Stimulated activated CD8-positive, alpha-beta memory T cell treated with anti-CD3 and anti-CD28 coated beads, Interleukin-4, amount 100 ng/mL, for 4 hours (primary cell): ENCODE measurements at places on chromosomes 3 and 15.

- DNase-seq, result no peak
Observed at GRCh38 chr3:127422663-127423375, 135.0 kb upstream of the PRR20G start.

GRCh38 chr3:114033721-114034120 lies 22.6 kb downstream of the CCDC191 start:
- no peak for DNase-seq

- no peak for DNase-seq
Observed at GRCh38 chr15:29569533-29570092, 252.7 kb downstream of the TJP1 start.

- DNase-seq, result no peak
Observed at GRCh38 chr3:31106912-31107311, 212.5 kb upstream of the GADL1 start.

- DNase-seq, result no peak
Observed at GRCh38 chr3:9390265-9390888, 7.0 kb upstream of the SETD5 start.

DNA sequence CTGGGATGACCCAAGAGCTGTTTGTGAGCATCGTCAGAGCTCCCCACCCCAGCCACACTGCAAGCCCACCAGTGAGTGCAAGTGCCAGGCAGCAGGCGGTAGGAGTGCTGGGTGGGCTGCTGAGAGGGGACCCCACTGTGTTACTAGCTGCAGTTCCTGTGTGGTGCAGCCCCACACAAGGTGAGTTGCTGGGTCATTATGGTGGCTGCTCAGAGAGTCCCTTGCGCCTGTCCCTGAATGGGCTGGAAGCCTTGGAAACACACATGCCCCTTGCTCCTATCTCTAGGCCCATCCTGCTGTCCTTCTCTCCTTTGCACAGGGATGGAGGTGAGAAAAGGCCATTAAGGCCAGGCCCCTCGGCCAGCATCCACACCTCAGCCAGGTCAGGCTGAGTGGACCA lies 83.7 kb downstream of the SEC22A start:
- DNase-seq, result no peak

- no peak for DNase-seq
Observed at GRCh38 chr3:69330891-69331400, 54.9 kb downstream of the FRMD4B start.

- no peak for DNase-seq
Observed at GRCh38 chr3:8147711-8148110, 353.9 kb upstream of the LMCD1 start.

DNA sequence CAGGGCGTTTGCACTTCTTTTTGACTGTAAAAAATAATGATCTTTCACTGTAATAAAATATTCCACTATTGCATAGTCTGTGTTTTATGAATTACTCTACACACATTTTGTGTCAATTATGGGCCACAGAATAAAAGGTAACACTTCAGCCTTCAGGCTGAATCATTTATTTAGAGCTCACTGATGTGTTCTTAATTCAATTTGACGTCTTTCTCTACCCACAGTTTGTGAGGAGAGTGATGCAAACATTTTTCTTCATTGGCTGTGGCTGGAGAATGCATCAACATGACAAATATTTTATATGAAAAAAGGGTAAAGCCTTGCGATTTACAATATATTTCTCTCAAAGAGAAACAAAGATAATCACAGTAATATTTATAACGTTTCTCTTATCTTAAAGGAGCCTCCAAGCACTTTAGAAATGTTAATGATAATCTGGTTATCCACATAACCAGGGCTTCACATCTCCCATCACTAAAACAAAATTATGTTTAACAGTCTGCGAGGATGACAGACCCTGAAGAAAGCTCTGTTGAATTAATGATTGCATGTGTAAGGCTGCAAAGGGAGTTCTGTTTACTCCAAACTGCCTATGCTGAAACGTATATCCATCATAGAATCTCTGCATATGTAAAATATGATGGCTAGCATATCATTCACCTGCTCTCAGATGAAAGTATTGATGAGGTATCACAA lies 951.3 kb downstream of the ZPLD1 start:
- no peak for DNase-seq

GRCh38 chr3:32883817-32884216 lies 66.0 kb downstream of the TRIM71 start:
- no peak for DNase-seq

DNA sequence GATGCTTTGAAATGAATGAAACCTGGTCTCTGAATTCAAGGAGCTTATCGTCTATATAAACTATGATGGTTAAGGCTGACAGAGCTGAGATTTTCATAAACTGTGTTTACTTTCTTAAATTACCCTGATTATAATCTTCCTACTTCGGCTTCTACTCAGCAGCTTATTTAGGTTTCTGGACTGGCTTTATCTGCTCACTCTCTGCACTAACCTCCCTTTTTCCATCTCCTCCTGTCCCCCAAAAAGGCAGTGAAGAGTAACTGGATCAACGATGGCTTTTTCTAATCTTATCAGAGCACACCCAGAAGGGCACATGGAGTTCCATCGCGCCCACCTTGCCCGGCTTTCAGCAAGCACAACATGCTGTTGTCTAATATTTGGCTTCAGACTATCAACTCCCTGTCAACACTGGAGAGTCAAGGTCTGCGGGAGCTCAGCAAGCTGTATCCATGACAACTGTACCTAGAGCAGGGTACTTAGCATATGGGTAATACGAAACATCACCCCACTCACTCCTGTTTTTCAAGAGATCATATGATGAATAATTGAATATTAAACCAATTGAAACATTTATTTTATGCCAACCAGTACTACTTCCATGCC lies 417.3 kb downstream of the GABRB3 start:
- no peak for DNase-seq

- no peak for DNase-seq
Observed at GRCh38 chr15:39486621-39487457, 94.0 kb upstream of the THBS1 start.

DNA sequence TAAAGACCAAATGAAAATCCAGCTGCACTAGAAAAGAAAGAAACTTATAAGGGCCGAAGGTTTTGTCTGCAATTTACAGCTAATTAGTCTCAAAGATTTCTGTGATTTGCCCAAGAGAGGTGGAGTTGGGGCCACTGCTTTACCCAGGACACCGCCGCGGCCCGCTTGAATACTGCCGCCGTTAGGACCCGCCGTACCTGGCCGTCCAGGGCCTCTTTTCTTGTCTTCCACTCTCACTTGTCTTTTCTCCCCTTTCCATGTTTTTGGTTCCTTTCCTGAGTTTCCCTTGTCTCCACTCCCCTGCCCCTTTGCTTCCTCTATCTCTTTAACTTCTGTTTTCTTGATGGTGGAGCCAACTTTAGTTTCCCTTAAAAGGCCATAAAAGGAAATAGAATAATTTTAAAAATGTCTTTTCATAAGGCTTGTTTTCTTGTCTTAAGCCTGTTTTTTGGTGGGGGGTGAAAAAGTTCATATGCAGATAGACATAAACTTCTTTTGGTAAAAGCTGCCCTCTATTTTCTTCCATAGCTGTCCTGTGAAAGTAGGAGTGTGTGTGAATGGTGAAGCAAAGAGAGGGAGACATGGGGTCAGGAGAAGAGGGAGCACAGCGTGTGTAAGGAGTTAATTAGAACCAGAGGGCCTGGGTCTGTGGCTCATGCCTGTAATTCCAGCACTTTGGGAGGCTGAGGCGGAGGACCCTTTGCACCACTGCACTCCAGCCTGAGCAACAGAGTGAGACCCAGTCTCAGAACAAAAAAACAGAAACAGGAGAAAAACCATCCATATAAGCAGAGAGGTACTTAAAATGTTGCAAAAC lies 16.0 kb upstream of the CCNL1 start:
- no peak for DNase-seq

DNA sequence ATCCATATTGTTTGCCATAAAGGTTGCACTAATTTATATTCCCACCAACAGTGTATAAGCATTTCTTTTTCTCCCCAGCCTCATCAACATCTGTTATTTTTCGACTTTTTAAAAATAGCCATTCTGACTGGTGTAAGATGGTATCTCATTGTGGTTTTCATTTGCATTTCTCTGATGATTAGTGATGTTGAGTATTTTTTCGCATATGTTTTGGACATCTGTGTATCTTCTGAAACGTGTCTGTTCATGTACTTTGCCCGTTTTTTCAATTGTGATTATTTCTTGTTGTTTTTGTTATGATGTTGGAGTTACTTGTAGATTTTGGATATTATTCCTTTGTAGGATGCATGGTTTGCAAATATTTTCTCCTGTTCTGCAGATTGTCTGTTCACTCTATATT lies 46.5 kb downstream of the TP63 start:
- DNase-seq, result no peak

DNA sequence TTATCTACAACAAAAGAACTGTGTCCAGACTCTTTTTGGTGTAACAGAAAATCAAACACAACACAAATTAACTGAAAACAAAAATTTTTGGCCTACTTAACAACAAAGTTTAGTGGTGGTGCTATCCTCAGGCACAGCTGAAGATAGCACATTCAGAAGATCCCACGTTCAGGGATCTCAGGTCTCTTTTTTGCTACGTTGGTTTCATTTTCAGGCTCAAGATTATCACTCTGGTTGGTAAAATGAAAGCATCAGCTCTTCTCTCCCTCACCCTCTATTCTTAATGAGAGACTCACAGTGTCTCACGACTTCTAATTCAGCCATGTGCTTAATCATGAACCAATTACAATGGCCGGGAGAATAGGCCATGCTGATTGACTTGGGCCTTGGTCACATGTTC lies 146.9 kb upstream of the PTPRG start:
- DNase-seq, result no peak

DNA sequence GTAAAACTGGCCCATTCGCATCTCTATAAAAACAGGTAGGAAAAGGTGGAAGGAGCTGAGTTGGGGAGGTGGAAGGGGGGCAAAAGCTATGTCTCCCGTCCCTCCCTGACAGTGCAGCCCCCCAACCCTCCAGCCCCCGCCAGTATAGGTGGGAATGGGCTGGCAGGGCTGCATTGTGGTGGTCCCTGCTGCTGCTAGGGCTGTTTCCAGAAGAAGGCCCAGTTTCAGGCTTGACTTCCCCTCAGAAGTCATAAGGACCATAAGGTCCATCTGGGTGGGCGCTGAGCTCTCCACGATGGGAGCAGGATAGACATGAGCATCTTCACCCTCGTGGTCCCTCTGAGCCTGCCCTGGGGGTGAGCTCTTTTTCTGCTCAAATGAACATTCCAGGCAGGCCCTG lies 44.2 kb downstream of the APBA2 start:
- DNase-seq, result no peak

DNA sequence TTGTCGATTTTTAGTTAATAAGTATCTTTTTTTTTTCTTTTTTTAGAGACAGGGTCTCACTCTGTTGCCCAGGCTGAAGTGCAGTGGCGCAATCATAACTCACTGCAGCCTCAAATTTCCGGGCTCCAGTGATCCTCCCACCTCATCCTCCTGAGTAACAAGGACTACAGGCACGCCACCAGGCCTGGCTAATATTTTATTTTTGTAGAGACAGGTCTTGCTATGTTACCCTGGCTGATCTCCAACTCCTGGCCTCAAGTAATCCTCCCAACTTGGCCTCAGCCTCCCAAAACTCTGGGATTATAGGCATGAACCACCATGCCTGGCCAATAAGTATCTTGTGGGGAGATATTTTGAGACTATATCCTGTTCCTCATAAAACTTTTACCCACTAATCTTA lies 29.4 kb upstream of the ARID3B start:
- DNase-seq, result no peak

GRCh38 chr3:101943029-101943428 lies 93.7 kb downstream of the NFKBIZ start:
- DNase-seq, result no peak

DNA sequence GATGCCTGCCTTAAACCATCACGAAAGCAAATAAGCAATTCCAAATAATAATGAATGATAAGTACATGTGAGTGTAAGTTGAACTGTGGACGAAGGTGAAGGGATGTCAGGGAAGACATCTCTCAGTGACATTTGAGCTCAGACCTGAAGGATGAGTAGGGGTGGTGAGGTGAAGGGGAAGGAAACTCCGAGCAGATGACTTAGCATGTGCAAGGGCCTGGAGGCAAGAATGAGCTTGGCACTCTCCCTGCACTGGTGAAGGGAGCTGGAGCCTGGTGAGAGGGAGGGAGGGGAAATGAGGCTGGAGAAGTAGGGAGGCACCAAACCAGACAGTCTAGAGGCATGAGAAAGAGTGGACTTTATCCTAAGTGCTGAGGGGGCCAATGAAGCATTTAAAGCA lies 84.3 kb downstream of the MTHFS start:
- DNase-seq, result no peak

GRCh38 chr3:57911593-57911992 lies 96.6 kb upstream of the FLNB start:
- DNase-seq, result no peak

DNA sequence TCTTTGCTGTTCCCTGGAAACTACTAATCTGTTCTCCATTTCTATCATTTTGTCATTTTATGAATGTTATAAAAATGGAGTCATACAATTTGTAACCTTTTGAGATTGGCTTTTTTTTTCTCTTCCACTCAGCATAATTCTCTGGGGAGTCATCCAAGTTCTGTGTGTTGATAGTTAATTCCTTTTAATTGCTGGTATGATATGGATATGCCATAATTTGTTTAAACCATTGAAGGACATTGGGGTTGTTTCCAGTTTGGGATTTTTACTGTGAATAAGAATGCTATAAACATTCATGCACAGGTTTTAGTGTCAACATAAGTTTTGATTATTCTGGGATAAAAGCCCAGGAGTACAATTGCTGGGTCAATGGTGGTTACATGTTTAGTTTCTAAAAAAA lies 279.4 kb downstream of the WNT5A start:
- DNase-seq, result no peak

- DNase-seq, result no peak
Observed at GRCh38 chr3:115071601-115072000, 75.5 kb downstream of the ZBTB20 start.

- no peak for DNase-seq
Observed at GRCh38 chr3:43024181-43024885, 45.2 kb downstream of the GASK1A start.

- no peak for DNase-seq
Observed at GRCh38 chr3:189393598-189393997, 221.8 kb downstream of the TPRG1 start.
